ENCODE measurements at places on chromosomes 3 and 15. TPM values are rescaled to one million over a fixed set of nuclear protein-coding genes. Genes with fewer than 3 reads are reported as not detected.
A peak's percentile ranks its signal among the peaks of the same experiment; 100 is the strongest.

DNA sequence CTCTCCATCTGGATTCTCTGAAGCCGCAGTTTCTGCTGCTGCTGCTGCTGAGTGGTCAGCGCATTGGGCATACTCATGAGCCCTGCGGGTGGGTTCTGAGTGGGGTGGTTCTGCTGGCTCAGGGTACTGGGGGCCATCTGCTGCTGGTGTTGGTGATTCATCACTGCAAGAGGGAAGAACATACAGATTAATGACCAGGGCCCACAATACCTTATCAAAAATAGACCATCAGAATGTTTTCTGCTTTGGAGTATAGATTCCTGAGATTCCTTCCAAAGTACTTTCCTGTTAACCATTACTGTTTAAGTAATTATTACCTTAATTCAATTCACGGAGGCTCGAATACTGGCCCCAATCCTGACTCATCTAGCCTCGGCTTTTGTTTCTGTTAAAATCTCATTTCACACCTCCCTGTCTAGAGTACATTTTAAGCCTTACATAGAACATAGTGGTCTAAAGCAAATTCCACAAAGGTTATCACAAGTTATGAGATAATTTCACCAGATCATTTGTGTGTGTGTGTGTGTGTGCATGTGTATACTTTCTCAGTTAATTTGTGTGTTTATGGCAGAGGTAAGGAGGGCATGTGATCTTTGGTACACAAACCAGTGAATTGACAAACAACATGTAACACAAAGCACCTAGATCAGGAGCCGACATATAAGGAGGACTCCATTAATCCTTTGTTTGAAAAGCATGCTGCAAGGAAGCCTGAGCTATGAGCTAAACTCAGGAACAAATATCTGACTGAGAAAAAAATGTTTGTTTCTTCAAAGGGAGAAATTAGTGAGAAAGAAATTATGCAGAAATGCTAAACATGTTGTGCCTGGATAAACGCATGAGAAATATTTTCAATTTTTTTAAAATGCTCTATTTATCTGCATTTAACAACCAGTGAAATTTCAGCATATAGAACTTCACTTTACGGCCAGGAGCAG is 68.1 kb downstream of the TM4SF4 start:
- no peaks in the 10 kb centered on the region for H3K27me3 ChIP-seq
- no peaks in the 10 kb centered on the region for H3K4me1 ChIP-seq
- peaks cover 11% of the 10 kb centered on the region for H3K36me3 ChIP-seq
- H3K4me3 ChIP-seq: no peak overlapping the region
- no peak for DNase-seq

The ZBTB47 gene
- total RNA-seq: 81.3 TPM

The TMEM45A gene
- total RNA-seq: 9.4 TPM

- H3K27me3 ChIP-seq: no peaks in the 10 kb centered on the region
- H3K27ac ChIP-seq: no peak overlapping the region
- no peak overlapping the region for H3K4me3 ChIP-seq
These were observed 13.9 kb downstream of the ROBO2 start for GRCh38 chr3:77053795-77054194.

The TRIM42 gene
- total RNA-seq: not detected

The P2RY14 gene
- total RNA-seq: 5.4 TPM

DNA sequence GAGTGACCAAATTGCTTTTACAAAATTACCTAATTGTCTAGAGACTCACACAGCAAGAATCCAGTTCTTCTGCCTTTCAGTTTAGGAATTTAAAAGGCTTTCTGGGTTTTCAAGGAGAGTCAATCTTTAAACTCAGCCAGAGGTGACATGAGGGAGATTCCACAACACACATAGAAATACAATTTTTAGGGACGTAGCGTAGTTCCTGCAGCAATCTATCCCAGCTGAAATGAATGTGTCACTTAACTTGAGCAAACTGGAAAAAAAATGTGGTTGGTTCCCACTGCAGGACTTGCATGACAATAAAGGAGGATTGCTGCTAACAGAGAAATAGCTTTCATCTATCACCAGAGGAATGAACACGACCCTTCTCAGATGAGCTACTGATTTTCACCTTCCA is 269.7 kb downstream of the OTOL1 start:
- no peak overlapping the region for H3K27ac ChIP-seq
- no peak overlapping the region for H3K4me3 ChIP-seq
- no peak for DNase-seq
- H3K27me3 ChIP-seq: no peaks in the 10 kb centered on the region
- no peaks in the 10 kb centered on the region for H3K36me3 ChIP-seq
- H3K4me1 ChIP-seq: no peaks in the 10 kb centered on the region

- H3K36me3 ChIP-seq: no peaks in the 10 kb centered on the region
- DNase-seq: no peak
- no peak overlapping the region for H3K27ac ChIP-seq
- no peaks in the 10 kb centered on the region for H3K27me3 ChIP-seq
- no peak overlapping the region for H3K4me3 ChIP-seq
These were observed 9.1 kb upstream of the AVEN start for GRCh38 chr15:34047893-34048775.

DNA sequence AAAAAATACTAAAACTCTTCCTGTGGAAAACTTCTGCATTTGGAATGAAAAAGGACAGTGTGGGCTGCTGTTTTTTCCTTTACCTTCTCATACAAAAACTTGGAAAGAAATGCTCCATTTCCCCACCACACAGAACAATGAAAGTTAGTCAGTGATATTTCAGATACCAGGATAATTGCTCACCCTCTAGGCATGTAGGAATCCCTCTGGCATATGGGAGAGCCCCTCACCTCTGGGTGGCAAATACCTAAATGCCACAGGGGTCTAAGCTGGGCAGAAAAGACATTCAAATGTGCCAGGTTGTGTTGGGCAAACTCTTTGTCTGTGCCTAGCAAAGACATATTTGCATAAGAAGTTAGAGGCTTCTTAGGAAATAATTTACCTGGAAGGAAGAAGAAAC is 560.3 kb upstream of the NR2F2 start:
- no peak overlapping the region for H3K4me3 ChIP-seq
- H3K27me3 ChIP-seq: no peaks in the 10 kb centered on the region
- H3K36me3 ChIP-seq: no peaks in the 10 kb centered on the region

The IL12A gene
- not detected for total RNA-seq

- H3K4me1 ChIP-seq: peaks cover 5% of the 10 kb centered on the region
- no peak overlapping the region for H3K27ac ChIP-seq
- H3K27me3 ChIP-seq: no peaks in the 10 kb centered on the region
These were observed 34.1 kb upstream of the TM4SF1 start for GRCh38 chr3:149411583-149411982.

GRCh38 chr15:87764461-87765240 is 491.9 kb downstream of the NTRK3 start:
- DNase-seq: no peak
- no peaks in the 10 kb centered on the region for H3K27me3 ChIP-seq
- no peak overlapping the region for H3K27ac ChIP-seq
- H3K4me3 ChIP-seq: no peak overlapping the region

GRCh38 chr3:23174426-23175039 is 28.6 kb upstream of the UBE2E2 start:
- no peaks in the 10 kb centered on the region for H3K36me3 ChIP-seq
- DNase-seq: no peak
- no peaks in the 10 kb centered on the region for H3K27me3 ChIP-seq
- no peaks in the 10 kb centered on the region for H3K4me1 ChIP-seq

DNA sequence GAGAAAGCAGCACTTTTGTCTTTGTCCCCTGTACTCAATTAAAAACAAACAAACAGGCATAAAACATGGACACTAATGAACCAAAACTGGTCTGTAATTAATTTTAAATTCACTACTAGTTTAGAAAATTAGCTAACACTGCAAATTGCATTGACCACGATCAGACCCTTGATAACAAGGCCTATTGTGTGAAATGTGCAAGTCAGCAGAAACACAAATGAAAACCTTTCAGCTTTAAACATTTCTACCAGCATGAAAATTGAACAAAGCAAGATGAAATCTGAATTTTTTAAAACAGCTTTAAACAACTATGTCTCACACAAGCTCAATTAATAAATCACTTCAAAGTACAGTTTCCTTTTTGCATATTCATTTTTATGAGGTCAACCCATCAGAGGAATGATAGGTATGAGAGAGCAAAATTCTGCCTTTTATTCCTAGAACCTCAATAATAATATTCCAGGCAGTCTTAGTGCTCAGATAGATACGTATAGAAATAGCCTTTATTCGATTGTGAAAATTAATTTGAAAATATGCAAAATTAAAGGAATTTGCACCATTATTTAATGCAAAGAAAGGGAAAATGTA is 27.0 kb upstream of the CHMP2B start:
- H3K4me3 ChIP-seq: no peak overlapping the region
- no peaks in the 10 kb centered on the region for H3K4me1 ChIP-seq
- no peak for DNase-seq
- H3K36me3 ChIP-seq: no peaks in the 10 kb centered on the region
- no peak overlapping the region for H3K27ac ChIP-seq

The CCDC13 gene
- 2.2 TPM for total RNA-seq

DNA sequence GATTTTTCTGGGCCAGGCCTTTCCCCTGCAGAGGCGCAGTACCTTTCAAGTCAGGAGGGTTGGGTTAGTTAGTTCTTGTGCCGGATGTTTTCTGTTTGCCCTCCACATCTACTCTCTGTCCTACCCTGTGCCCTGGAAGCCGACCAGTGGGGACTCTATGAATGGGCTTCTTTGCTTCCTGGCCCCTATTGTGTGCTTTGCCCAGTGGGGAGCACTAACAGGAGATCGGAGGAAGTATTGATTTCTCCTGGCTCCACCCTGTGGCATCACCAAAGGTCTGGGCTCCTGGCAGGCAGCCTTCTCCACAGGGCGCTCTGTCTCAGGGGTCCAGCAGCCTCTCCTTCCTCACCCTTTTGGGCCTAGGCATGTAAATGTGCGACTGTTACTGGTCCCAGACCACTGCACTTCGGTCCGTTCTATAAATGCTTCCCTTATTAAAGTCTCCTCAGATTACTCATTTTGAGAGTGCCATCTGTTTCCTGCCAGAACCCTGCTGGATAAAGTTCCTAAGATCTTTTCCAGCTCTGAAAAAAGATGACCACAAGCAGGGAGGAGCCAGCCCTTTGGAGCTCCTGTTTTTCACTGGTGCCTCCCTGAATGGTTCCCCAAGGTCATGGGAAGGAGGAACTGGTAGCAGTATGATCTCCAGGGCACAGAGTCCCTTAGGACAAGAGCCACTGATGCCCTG is 44.5 kb downstream of the CTDSPL start:
- no peaks in the 10 kb centered on the region for H3K36me3 ChIP-seq
- H3K27ac ChIP-seq: peak overlapping the region; percentile 78
- DNase-seq: no peak
- peaks cover 98% of the 10 kb centered on the region for H3K4me1 ChIP-seq

The NDN gene
- total RNA-seq: 147 TPM

DNA sequence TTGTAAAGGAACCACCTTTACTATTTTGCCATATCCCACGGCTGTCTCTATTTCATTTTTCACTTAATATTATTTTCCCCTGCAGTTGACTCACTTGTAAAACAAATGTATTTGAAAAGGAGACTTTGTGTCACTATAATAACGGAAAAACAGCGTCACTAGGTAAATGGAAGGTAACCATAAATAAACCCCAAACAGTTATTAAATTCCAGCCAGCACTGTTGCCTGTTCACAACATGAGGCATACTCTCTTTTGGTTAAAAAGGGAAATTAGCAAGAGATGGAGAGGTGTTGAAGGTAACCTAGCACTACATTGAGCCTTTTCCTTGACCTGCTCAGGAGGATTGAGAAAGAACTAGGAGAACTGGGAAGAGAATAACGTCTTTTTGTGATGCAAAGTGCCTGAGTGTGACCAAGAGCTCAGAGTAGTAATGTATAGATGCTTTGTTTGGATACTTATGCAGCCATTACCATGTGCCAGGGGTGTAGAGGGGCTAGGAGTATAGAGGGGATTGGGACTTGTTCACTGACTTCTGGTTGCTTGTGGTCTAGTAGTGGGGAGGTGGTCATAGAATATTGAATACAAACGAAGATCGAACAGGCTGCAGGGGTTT is 19.6 kb downstream of the FLNB start:
- no peak for DNase-seq
- H3K27ac ChIP-seq: no peak overlapping the region
- no peak overlapping the region for H3K4me3 ChIP-seq

DNA sequence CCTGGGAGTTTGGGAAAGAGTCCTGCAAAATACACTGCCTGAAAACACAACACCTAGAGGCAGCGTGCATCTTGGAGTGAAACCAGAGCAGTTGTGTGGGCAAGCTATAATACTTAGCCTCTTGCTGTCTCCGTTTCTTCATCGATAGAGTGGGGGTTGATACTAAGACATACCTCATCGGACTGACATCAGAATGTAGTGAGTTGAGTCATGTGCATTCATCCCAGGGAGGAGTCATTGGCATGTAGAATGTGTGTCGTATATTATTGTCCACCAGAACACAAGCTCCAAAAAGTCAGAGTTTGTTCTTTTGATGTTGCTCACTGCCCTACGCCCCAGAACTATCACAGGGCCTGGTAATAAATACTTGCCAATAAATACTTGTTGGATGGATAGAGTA is 4.3 kb downstream of the SNTN start:
- no peak for DNase-seq
- H3K4me1 ChIP-seq: peaks cover 4% of the 10 kb centered on the region
- H3K27me3 ChIP-seq: no peaks in the 10 kb centered on the region
- no peak overlapping the region for H3K4me3 ChIP-seq
- no peaks in the 10 kb centered on the region for H3K36me3 ChIP-seq
- no peak overlapping the region for H3K27ac ChIP-seq

GRCh38 chr15:99169769-99170311 is 65.0 kb downstream of the SYNM start:
- H3K27me3 ChIP-seq: no peaks in the 10 kb centered on the region
- H3K4me3 ChIP-seq: no peak overlapping the region
- peak; percentile 46 for DNase-seq
- H3K4me1 ChIP-seq: no peaks in the 10 kb centered on the region
- H3K36me3 ChIP-seq: no peaks in the 10 kb centered on the region
- peak overlapping the region; percentile 79 for H3K27ac ChIP-seq

GRCh38 chr15:40229956-40230355 is 8.9 kb upstream of the PAK6 start:
- H3K4me3 ChIP-seq: no peak overlapping the region
- H3K27me3 ChIP-seq: no peaks in the 10 kb centered on the region
- no peak overlapping the region for H3K27ac ChIP-seq
- DNase-seq: no peak
- no peaks in the 10 kb centered on the region for H3K36me3 ChIP-seq

DNA sequence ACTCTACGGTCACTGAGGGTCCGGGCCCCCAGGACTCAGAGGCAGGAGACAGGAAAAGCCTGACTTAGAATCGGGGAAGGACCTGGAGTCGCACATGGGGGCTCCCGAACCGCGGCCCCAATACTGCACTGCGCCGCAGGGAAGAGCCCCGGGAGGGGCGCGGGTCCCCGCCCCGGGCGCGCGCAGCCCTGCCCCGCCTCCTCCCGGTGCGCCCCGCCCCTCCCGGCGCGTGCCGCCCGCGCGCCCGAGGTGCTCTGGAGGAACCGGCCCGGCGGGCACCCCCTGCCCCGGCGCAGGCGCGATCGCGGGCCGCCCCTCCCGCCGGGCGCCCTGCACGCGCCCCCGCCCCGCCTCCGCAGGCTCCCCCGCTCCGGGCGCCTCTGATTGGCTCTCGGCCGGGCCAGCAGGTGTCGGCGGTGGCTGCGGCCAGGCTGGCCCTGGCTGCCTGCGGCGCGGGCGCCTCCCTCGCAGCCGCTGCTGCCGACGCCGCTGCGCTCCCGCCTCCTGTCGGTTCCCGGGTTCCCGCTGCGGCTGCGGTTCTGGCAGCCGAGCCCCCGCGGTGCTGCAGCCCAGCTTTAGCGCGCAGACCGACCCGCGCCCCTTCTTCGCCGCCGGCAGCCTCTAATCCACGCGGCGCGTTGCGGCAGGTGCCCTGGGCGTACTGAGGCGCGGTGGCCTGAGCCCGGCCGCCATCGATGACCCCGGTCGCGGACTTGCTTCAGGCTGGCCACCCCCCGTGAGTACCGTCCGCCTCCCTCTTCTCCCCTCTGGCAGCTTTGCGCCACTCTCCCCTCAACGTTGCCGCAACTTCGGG is at the start of gene MYRIP:
Gene MYRIP, plus strand, starts transcription at position 429 of the 814 bp plus-strand sequence. CDS start 91,208 bp downstream, outside the sequence.
- H3K27ac ChIP-seq: no peak within 1 kb of the TSS
- peaks cover 25% of the 10 kb centered on the region for H3K27me3 ChIP-seq
- no peak for DNase-seq
- H3K4me3 ChIP-seq: peak within 1 kb of the TSS; percentile 64
- no peaks in the 10 kb centered on the region for H3K4me1 ChIP-seq

All from tibial nerve (tissue), 4 donors.